LoVo (cell line): ENCODE measurements at places on chromosomes 3 and 15.

DNA sequence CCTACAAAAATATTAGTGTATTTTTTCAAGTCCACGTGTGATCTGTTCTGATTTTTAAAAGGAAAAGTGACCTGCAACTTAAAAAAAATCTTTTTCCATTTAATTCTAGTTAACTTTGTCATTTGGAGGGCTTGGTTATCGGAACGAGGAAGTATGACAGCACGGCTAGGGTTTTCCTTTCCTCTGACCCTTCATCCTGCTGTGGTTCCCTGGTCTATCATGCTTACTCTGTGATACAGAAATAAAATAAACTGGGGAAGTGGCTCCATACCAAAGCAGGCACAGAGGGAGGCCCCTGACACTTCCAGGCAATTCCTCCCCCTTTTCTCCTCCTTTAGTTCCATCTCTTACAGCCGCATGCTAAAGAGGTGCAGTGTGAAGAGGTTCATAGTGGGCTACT, 491.3 kb downstream of the EDEM1 start:
- no peak for DNase-seq

DNA sequence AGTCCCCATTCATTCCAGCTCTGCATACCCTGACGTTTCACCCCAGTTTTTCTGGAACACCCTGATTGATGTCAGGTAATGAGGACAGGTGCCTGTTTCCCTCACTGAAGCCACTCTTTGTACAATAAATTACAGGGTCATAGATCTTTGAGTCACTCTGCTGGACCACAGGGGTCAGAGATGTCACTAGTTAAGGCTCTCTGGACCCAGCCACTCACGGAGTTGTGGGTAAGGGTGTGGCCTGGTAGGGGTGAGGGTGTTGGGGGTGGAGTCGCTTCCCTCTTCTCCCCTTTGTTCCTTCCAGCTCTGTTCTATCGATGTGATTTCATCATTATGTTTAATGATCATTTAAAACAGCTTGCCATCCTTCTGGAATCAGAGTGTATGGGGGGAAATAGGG, 512 bp downstream of the IQCF5 start:
- DNase-seq = peak; percentile 6

- DNase-seq = peak; percentile 65
These were observed 76.0 kb downstream of the TRANK1 start for GRCh38 chr3:36868614-36869436.

- no peak for DNase-seq
These were observed 116.6 kb downstream of the FBN1 start for GRCh38 chr15:48528921-48529320.

DNA sequence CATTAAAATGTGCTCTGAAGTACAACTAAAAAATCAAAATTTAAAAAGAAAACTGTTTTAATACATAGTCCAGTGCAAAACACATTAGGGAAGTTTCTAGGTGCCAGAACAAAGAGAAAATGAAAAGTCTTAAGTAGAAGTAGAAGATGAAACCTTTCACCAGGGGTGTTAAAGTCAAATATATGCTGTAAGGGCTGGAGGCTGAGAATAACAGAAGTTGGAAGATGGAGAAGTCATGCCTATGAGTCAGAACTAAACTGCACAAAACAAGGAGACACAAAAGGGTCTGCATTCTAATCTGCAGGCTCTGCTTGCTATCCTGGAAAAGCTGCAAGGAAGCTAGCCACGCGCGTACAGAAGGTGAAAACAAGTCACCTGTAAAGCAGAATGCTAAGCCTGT, 48.7 kb upstream of the CPB1 start:
- no peak for DNase-seq

DNA sequence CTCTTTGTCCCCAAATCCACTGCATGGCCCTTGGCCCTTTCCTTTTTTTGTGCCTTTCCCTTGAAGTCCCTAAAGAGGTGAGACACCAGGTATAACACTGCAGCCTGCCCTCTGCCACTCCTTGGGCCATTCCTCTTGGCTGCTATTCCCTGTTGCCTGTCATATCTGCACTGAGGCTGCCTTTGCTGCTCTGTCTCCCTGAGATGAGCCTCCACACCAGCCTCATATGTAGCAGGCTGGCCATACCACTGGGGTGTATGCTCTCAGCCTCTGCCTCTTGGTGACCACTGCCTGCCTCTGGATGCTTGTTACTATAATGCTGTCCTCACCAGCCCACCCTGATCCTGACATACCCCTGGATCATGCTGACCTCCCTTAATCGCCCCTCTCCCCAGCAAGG, 252.0 kb downstream of the CLSTN2 start:
- DNase-seq = no peak

GRCh38 chr3:30135190-30135589, 471.2 kb upstream of the TGFBR2 start:
- DNase-seq = no peak

DNA sequence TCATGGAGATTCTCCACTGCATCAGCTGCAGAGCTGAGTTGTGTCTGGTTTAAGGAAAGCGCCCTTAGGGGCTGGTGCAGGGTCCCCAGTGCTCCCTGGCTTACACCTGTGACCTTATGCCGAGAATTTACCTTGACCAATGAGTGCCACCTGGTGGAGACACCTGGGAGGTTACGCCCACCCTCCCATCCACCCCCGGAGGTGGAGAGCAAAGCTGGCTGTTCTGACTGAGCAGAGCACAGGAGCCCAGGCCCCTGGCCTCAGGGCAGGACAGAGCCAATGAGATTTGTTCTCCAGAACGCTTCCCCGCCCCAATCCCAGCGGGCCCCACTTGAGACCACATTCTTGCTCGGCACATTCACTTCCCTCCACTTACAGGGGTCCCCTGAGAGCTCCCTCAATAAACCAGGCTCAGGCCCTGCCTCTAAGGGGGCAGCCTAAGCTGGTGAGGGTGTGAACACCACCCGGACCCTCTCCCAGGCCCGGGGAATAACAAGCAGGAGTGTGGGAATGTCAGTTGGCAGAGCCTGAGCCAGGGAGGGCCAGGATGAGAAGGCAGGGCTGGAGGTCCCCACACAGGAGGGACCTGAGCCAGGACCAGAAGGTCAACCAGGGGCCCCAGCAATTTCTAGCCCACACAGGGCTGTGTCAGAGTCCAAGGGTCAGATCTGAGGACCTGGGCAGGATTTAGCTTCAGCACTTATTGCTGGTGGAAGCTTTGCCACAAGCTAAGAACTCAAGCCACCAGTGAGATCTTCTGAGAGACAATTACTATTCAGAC, 117.1 kb downstream of the TPRA1 start:
- no peak for DNase-seq

GRCh38 chr15:49415638-49416037, 7.4 kb upstream of the FGF7 start:
- DNase-seq = peak; percentile 52

DNA sequence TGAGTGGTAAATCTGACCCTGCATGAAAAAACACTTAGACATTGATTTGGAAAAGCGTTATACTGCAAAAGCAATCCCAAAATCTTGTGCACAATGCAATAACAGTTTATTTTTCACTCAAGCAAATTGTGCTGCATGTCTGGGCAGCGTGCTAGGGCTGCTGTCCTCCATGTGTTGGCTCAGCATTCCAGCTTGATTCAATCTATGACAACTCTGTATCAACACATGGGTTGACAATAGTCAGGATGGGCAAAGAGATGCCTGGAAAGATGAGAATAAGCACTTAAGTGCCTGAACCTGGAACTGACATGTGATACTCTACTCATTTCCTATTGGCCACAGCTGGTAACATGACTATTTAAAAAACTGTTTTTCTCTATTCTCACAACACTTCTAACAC, 51.8 kb downstream of the DUT start:
- no peak for DNase-seq

- DNase-seq = no peak
These were observed 524 bp downstream of the CHRM5 start for GRCh38 chr15:33968821-33969220.

- DNase-seq = no peak
These were observed 15.4 kb downstream of the HOMER2 start for GRCh38 chr15:82936966-82937711.

GRCh38 chr3:48157950-48158376, 30.3 kb downstream of the CDC25A start:
- peak; percentile 16 for DNase-seq

- no peak for DNase-seq
These were observed 1.2 kb upstream of the PPP2R3A start for GRCh38 chr3:135964160-135964955.

DNA sequence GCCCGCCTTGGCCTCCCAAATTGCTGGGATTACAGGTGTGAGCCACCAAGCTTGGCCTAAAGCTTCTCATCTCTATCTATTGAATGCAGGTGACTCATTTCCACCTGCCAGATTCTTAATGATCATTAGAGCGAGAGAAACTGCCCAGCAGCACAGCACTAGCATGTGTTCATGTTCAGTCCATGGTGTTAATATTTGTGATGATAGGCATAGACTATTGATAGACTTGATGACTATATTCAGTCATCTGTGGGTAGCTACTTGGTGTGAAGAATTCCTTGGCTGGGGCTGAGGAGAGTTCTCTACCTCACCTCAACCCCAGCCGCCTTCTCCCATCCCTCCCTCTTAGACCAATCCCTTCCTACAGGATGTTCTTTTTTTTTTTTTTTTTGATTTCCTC, 60.0 kb downstream of the ST6GAL1 start:
- no peak for DNase-seq

GRCh38 chr15:89857673-89858072, 36.1 kb downstream of the AP3S2 start:
- no peak for DNase-seq

- no peak for DNase-seq
These were observed 133.6 kb upstream of the ICE2 start for GRCh38 chr15:60612400-60613048.

DNA sequence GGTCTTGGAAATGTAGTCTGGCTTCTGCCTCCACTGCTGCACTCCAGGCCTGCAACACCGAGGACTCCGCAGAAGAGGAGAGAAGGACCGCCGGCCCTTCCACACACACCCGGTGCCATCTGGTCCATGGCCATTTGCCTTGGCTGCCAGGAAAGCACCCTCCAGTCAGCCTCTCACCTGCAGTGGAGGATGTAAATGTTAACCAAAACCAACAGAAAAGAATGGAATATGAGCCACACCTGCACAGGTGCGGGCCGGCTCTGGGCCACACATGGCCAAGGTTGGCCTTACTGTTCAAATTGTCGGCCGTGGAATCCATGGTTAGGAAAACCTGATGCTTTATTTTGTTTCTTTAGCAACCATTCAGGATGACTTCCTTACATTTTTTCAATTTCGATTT, 178.3 kb upstream of the C2CD4B start:
- no peak for DNase-seq

DNA sequence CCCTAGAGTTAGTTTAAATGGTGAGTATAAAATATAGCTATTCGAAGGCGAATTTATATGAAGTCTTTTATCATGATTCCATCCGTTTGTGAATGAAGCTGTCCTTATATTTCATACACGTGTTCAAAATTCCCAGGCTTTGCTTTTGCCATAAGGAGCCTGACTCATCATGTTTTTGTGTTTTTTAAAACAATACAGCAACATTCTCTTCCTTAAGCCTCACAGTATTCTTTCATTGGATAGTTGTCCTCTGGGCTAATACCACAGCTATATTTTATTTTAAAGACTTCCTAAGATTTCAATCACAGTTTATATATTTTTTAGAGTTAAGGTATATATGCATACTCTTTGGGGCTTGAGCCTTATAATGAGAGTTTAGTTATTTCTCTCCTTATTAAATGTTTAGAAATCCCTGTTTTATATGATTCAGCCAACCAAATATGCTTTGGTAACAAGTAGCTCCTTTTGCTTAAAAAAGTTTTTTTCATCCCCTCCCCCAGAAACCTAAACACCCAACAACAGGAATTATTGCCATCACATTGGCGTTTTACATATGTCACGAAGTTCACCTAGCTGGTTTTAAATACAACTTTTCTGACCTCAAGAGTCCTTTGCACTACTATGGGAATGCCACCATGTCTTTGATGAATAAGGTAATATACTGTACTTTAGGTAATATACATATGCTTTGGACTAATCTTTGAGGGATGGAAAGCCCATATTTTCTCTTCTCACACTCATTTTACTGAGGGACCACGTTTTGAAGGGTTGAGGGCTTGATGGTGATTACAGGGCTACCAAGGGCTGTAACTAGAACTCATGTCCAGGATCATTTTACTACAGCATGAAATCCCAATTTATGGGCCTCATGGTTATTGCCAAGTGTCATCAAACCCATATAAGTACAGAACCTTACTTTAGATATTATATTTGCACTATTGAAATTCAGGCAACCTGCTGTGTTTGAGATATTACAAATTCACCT, 28.5 kb downstream of the ST3GAL6 start:
- no peak for DNase-seq

GRCh38 chr15:77791941-77792340, 159.2 kb upstream of the LINGO1 start:
- DNase-seq = no peak

DNA sequence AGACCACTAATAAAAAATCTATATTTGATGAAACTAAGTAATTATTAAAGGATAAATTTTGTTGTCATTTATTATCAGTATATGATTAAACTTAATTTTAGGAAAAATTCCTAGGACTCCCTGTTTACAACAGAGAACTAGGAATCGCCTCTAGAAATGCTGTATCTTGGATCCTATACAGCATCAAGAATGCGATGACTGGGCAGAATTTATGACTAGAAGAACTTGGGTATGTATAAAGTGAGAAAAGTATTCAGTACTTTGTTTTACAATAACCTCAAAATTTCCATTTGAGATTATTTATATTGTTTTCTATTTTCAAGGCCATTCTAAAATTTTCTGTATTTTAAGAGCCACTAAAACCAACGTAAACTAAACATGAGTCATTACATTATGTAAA, 82.3 kb upstream of the AGTR1 start:
- no peak for DNase-seq

DNA sequence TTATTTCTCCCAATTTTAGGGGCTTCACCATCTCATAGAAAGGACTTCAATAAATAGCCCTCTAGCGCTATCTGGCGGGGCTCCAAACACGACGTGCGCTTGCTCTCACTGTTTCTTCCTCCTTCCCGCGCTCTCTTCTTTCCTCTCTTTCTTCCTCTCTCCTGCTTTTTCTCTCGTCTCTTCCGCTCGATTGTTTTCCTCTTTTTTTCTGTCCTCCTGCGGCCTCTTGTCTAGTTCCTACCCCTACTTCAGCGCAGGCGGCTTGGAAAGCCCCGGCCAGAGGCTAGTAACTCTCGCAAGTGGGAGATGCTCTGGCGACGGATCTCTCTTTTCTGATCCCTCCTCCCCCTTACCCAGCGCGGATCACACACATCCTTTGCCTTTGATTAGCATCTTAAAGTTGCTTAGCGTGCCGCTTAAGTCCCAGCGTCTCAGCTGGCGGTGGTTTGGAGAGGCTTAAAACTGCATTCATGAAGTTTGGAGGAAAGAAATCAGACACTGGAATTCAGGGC, 6.2 kb upstream of the MEIS2 start:
- peak; percentile 31 for DNase-seq

GRCh38 chr3:155230382-155230781, 63.1 kb downstream of the STRIT1 start:
- no peak for DNase-seq

DNA sequence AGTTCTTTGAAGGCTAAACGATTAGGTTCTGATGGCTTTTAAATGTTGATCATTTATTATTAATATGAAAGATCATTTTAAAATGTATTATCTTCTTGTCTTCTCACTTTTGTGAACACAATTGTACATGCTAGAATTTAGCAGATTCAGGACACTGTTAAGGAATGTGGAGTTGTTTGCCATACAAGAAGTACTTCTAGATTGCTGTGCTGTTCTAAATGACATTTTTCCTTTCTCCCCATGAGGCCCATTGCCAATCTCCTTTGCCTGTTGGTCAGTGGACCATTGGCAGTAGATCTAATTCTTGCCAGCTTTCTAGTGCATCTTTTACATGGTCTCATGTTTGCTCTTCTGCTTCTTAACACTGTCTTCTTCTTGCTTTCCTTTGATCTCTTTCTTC, 242.3 kb downstream of the MECOM start:
- DNase-seq = no peak

- no peak for DNase-seq
These were observed 6.8 kb downstream of the TLNRD1 start for GRCh38 chr15:81007428-81008064.
